ENCODE measurements at places on chromosomes 4 and X. TPM values are rescaled to one million over a fixed set of nuclear protein-coding genes. Genes with fewer than 3 reads are reported as not detected.
A peak's percentile ranks its signal among the peaks of the same experiment; 100 is the strongest.

DNA sequence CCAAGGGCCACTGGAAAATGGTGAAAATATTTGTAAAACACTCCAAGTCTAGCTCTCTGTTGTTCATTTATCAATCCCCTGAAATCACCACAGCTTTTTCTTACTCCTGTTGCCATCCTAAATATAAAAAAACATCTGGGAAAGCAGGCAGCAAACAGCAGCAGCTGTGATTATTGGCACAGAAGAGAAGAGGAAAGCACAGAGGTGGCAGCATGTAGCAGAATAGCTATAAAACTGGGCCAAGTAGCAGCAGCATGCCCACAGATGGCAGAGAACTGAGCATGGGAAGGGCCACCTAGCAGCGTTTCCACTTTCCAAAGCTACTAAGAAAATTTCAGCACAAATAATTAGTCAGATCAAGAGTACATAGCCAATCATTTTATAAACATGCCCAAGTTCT lies 307.2 kb downstream of the SLC7A11 start:
- H3K27ac ChIP-seq = no peak overlapping the region
- no peaks in the 10 kb centered on the region for H3K36me3 ChIP-seq
- H3K27me3 ChIP-seq = no peaks in the 10 kb centered on the region

Gene CT45A10
- polyA plus RNA-seq = not detected

GRCh38 chrX:44997282-44997812 lies 124.4 kb downstream of the KDM6A start:
- H3K27ac ChIP-seq = no peak overlapping the region
- no peaks in the 10 kb centered on the region for H3K36me3 ChIP-seq
- no peak for DNase-seq
- H3K27me3 ChIP-seq = no peaks in the 10 kb centered on the region
- H3K4me3 ChIP-seq = no peak overlapping the region

DNA sequence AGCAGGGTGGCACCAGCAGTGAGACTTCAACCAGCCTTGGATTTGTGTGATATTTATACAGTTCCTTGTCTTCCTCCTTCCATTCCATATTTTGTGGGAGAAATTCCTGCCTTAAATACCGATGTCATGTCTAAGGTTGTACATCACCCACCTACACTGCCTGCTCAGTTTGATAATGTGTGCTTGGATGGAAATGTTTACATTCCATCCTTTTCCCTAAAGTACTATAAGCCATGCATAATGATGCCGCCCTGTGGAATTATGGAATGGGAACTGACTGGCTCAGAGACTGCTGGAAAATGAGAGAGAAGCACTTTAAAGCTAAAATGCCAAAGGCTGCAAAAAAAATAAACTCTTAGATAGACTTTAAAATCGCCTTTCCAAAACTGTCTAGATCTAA lies 11.3 kb upstream of the GLUD2 start:
- no peak for DNase-seq
- H3K27ac ChIP-seq = no peak overlapping the region
- H3K4me1 ChIP-seq = no peaks in the 10 kb centered on the region
- H3K4me3 ChIP-seq = no peak overlapping the region
- no peaks in the 10 kb centered on the region for H3K27me3 ChIP-seq

GRCh38 chr4:7632341-7632740 lies 197.6 kb upstream of the PSAPL1 start:
- no peak overlapping the region for H3K27ac ChIP-seq
- H3K4me3 ChIP-seq = no peak overlapping the region
- DNase-seq = no peak

- H3K36me3 ChIP-seq = no peaks in the 10 kb centered on the region
- peaks cover 30% of the 10 kb centered on the region for H3K27me3 ChIP-seq
- no peak overlapping the region for H3K27ac ChIP-seq
- H3K4me1 ChIP-seq = peaks cover 18% of the 10 kb centered on the region
Measured at GRCh38 chr4:121069430-121069829, 2.9 kb downstream of the NDNF start.

- no peaks in the 10 kb centered on the region for H3K27me3 ChIP-seq
- no peaks in the 10 kb centered on the region for H3K36me3 ChIP-seq
- peak overlapping the region; percentile 21 for H3K4me3 ChIP-seq
- DNase-seq = peak; percentile 21
- H3K27ac ChIP-seq = peak overlapping the region; percentile 89
Measured at GRCh38 chr4:169664615-169665014, 44.2 kb downstream of the CLCN3 start.

- H3K36me3 ChIP-seq = no peaks in the 10 kb centered on the region
- no peaks in the 10 kb centered on the region for H3K4me1 ChIP-seq
- no peak overlapping the region for H3K4me3 ChIP-seq
- no peak overlapping the region for H3K27ac ChIP-seq
- DNase-seq = no peak
Measured at GRCh38 chr4:44761306-44761705, 35.0 kb upstream of the GNPDA2 start.

GRCh38 chrX:133448512-133449076 lies 33.3 kb upstream of the GPC4 start:
- no peaks in the 10 kb centered on the region for H3K36me3 ChIP-seq
- H3K27me3 ChIP-seq = no peaks in the 10 kb centered on the region
- no peak for DNase-seq

- no peaks in the 10 kb centered on the region for H3K36me3 ChIP-seq
- peak; percentile 29 for DNase-seq
- H3K27ac ChIP-seq = no peak overlapping the region
- no peak overlapping the region for H3K4me3 ChIP-seq
- H3K4me1 ChIP-seq = no peaks in the 10 kb centered on the region
Measured at GRCh38 chrX:153816831-153817690, 13.3 kb downstream of the PDZD4 start.

Gene MCF2
- polyA plus RNA-seq = 0.05 TPM

Gene CSAG2
- polyA plus RNA-seq = not detected

- H3K27me3 ChIP-seq = no peaks in the 10 kb centered on the region
- H3K27ac ChIP-seq = no peak overlapping the region
- peaks cover 20% of the 10 kb centered on the region for H3K4me1 ChIP-seq
- H3K36me3 ChIP-seq = no peaks in the 10 kb centered on the region
- DNase-seq = no peak
Measured at GRCh38 chrX:39894683-39895082, 203.1 kb downstream of the BCOR start.

DNA sequence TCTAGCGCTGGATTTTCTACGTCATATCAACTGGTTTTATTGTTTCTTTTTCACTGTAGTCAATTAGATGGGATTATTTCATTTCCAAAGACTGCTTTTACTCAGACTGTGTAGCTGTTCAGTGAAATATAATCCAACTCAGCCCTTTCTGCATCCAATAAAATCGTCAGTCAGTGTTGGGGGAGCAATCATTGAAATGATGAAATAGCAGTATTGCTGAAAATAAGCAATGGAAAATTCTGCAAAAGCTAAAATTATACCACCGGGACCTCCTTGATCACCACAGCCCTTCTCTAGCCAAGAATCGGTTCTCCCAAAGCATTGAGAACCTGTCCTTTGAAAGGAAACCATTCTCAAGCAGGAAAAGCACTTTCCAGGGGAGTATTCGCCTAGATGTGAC lies 243.1 kb upstream of the TENM3 start:
- no peak for DNase-seq
- no peak overlapping the region for H3K4me3 ChIP-seq
- no peaks in the 10 kb centered on the region for H3K4me1 ChIP-seq
- no peaks in the 10 kb centered on the region for H3K27me3 ChIP-seq
- H3K27ac ChIP-seq = no peak overlapping the region

Gene HPGDS
- not detected for polyA plus RNA-seq

DNA sequence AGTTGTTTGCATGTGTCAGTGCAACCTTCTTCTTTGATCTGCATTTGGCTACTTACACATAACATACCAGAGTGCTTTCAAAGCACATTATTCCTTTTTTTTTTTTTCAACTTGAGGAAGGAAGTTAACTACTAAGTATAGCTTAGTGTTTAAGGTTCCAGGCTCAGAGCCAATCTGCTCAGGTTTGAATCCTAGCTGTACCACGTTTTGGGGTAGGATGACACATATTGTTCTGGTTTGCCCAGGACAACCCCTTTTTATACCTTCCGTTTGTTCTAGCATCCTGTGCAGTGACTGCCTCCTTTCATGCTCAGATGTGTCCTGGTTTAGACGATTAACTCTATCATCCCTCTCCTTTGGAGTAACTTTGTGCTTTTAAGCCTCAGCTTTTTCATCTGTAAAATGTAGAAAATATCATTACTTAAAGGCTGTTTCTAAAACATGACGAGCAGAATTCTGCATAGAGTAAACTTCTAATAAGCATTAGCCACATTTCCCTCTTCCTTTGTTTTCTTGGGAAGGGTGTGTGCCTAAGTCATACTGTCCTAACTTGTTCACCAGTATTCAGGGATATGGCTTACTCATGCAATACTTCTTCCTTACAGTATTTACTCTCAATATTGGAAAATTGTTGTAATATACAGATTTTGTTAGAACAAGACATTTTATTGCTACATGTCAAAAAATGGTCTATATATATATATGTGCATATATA lies 281.3 kb downstream of the C4orf33 start:
- H3K4me3 ChIP-seq = no peak overlapping the region
- H3K27me3 ChIP-seq = no peaks in the 10 kb centered on the region
- no peaks in the 10 kb centered on the region for H3K4me1 ChIP-seq
- no peak overlapping the region for H3K27ac ChIP-seq
- no peaks in the 10 kb centered on the region for H3K36me3 ChIP-seq

Gene HMGN5
- polyA plus RNA-seq = 1.9 TPM

Gene RNF175
- 0.06 TPM for polyA plus RNA-seq

DNA sequence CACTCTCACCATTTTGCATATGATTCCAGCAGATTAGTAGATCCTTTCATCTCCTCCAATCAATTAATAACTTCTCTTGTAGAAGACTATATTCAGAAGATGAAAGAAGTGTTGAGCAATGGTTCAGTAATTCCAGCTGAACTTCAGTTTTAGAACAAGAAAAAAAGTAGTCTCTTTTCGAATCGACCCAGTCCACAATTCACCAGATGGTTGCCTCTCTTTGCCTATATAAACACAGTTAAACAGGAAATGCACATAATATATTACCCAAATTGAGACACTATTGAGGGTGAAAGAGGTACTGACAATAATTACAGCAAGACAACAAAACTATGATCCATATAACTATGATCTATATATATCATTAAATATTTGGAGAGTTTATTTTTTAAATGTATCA lies 16.8 kb upstream of the FAM241A start:
- H3K4me3 ChIP-seq = no peak overlapping the region
- no peaks in the 10 kb centered on the region for H3K4me1 ChIP-seq
- H3K27me3 ChIP-seq = no peaks in the 10 kb centered on the region
- no peak overlapping the region for H3K27ac ChIP-seq

- no peaks in the 10 kb centered on the region for H3K36me3 ChIP-seq
- no peaks in the 10 kb centered on the region for H3K27me3 ChIP-seq
- DNase-seq = peak; percentile 16
- H3K4me1 ChIP-seq = no peaks in the 10 kb centered on the region
- no peak overlapping the region for H3K4me3 ChIP-seq
Measured at GRCh38 chr4:96352051-96352517, 512.2 kb downstream of the PDHA2 start.

GRCh38 chr4:56468097-56468422 lies 643 bp downstream of the SRP72 start:
- no peaks in the 10 kb centered on the region for H3K4me1 ChIP-seq
- DNase-seq = peak; percentile 60
- no peaks in the 10 kb centered on the region for H3K27me3 ChIP-seq
- H3K36me3 ChIP-seq = peaks cover 23% of the 10 kb centered on the region

- H3K36me3 ChIP-seq = no peaks in the 10 kb centered on the region
- H3K27me3 ChIP-seq = no peaks in the 10 kb centered on the region
- H3K4me1 ChIP-seq = peaks cover 17% of the 10 kb centered on the region
- H3K4me3 ChIP-seq = no peak overlapping the region
- no peak for DNase-seq
Measured at GRCh38 chrX:150062292-150063137, 124.2 kb upstream of the EOLA2 start.

DNA sequence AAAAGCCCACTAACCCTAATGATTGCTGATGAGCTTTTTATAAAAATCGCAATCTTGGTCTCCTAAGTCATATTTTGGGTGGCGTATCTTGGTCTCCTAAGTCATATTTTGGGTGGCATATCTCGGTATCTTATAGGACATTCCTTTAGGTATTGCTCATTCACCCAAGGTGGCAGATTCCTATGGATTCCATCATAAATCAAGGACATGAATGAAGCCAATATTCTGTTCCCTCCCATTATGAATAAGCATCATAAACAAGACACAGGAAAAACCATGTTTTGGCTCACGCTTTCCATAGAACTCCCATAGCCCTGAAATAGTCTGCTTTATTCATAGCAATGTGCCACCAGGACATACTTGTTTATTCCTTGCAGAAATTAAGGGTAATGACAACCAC lies 95.0 kb upstream of the CD99 start:
- no peaks in the 10 kb centered on the region for H3K4me1 ChIP-seq
- H3K4me3 ChIP-seq = no peak overlapping the region
- no peak overlapping the region for H3K27ac ChIP-seq

DNA sequence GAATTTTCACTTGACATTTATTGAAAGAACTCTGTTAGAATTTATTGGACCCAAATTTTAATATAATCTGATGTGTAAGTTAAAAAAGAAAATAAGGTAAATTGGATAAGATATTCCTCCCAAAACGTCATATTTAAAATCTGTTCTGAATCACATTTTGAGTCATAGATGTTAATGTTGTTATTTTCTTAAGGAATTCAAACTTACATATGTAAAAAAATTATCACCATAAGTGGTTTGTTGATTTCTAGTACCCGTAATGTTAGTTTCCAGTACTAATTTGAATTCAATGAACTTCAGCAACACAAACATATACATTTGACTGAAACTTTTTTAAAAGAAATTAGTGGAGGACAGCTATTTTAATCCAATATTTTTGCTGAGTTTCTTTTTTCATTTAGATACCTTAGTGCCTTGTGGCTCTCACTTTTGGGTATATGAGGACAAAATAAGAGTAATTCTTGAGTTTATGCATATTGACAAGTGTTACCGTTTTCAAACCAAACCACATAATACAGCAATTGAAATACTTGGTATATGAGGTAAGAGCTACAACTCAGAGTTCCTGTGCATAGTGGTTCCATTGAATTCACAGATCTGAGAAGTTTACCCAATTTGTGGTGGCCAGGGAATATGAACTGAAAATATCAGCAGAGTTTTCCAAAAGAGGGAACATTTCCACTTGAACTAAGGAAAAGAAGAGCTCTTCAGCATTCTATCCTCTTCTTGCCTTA lies 71.8 kb downstream of the C4orf46 start:
- H3K27ac ChIP-seq = no peak overlapping the region
- H3K27me3 ChIP-seq = no peaks in the 10 kb centered on the region
- H3K4me1 ChIP-seq = no peaks in the 10 kb centered on the region

- no peaks in the 10 kb centered on the region for H3K4me1 ChIP-seq
- H3K27me3 ChIP-seq = no peaks in the 10 kb centered on the region
- no peak overlapping the region for H3K27ac ChIP-seq
- H3K36me3 ChIP-seq = no peaks in the 10 kb centered on the region
Measured at GRCh38 chr4:52172166-52172565, 121.1 kb downstream of the SPATA18 start.

- no peak overlapping the region for H3K27ac ChIP-seq
- H3K27me3 ChIP-seq = no peaks in the 10 kb centered on the region
- H3K4me3 ChIP-seq = no peak overlapping the region
- no peak for DNase-seq
- H3K4me1 ChIP-seq = no peaks in the 10 kb centered on the region
Measured at GRCh38 chr4:68209003-68209402, 36.5 kb downstream of the TMPRSS11B start.

Gene TAF1
- polyA plus RNA-seq = 25.0 TPM

Gene PCDH18
- polyA plus RNA-seq = 25.0 TPM

Gene GUCY1B1
- polyA plus RNA-seq = 0.38 TPM

Gene YY2
- polyA plus RNA-seq = 2.8 TPM

Gene TEC
- 0.85 TPM for polyA plus RNA-seq

Gene NLGN4X
- 0.05 TPM for polyA plus RNA-seq

Data from SK-N-SH (cell line).